ENCODE measurements at places on chromosomes 5 and 9.
A peak's percentile ranks its signal among the peaks of the same experiment; 100 is the strongest.

DNA sequence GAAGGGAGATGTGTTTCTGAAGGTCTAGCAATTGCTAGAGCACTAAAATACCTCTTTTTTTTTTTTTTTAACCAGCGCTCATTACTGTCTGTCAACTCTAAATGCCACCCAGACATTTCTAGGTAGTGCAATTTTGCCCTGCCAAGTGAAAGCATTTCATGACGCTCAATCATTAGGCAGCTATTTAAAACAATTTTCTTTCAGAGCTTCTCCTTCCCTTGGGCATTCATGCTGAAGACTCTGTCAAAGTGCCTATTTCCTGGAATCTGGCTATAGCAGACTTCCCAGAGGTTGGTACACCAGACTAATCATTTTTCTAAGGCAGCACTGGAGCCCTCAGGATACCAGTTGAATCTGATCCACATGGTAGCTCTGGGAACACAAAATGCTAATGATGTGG lies 97.0 kb upstream of the ANKRD55 start:
- DNase-seq, result no peak

DNA sequence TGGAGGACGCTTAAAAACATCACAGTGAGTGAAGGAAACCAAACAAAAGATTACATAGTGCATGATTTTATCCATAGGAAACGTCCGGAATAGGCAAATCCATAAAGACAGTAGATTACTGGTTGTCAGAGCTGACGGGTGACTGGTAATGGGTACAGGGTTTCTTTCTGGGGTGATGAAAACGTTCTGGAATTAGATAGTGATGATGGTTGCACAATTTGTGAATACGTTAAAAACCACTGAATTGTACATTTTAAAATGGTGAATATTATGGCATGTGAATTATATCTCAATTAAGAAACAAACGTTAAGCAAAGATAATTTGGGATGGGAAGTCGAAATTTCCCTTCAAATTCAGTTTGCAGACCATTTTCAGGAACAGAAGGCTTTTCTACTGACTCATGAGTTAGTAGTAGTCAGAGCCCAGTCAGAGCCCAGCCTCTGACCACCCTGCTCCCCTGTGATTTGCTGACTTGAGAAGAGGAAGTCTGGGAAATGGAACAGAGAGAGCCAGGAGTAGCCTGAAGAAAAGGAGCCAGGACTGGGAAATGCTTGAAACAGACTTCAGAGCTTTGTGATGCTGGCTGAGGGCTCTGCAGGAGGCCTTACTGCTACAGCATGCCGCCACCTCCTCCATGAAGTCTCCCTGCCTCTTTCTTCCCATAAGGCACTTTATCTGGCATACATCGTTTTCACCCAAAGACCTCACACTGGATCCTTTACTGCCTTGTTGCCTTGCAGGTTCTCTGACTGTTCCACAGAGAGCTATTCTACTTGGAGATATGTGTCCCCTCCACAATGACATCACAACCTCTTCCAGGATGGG lies 46.4 kb upstream of the CTNNA1 start:
- no peak for DNase-seq

DNA sequence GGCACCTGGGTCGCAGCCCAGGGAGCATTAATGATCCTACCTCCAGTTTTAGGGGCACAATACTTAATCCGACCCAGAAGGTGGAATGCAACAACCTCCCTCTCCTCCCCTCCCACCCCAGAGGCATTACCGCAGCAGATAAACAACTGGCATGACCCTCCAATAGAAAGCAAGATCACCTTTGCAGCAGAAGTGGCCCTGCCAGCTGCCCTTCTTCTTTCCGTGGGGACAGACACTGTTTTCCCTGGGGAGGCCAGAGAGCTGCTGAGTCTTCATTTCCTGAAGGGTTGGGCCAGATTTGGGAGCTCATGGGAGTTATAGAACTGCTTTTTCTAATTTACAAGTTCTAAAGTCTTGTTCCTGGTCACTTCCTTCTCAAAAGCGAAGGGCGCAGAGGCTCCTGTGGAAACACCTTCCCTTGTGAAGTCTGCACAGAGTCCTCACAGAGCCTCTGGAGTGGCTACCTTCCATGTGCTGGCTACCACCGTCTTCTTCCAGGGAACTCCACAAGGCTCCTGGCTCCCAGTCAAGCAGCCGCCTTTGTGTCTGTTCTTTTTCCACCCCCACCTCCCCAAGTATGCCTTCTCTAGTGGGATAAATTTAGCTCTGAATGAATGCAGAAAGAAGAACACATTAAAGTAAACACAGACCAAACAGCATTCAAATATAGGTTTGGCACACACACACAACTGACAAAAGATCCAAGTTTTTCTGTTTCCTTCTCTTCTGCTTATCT lies 8.0 kb upstream of the PALM2AKAP2 start:
- no peak for DNase-seq

DNA sequence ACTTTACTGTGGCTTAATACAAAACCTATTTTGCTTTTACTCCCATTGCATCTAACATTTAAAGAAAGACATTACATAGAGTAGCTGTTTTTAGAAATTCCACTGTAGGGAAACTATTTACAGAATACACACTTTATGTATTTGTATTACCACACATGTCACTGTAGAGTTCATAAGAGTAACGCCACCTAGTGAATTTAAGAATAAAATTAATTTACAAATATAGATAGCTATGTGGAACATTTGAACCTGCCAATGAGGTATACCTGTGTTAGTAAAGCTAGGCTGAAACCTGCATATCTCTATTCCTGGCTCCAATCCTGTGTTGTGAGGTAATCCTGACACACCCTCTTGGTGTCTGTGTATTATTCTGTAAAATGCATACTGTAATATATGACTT lies 234.4 kb downstream of the MAST4 start:
- DNase-seq, result no peak

GRCh38 chr9:90914868-90915483 lies 113.4 kb downstream of the SYK start:
- DNase-seq, result no peak

DNA sequence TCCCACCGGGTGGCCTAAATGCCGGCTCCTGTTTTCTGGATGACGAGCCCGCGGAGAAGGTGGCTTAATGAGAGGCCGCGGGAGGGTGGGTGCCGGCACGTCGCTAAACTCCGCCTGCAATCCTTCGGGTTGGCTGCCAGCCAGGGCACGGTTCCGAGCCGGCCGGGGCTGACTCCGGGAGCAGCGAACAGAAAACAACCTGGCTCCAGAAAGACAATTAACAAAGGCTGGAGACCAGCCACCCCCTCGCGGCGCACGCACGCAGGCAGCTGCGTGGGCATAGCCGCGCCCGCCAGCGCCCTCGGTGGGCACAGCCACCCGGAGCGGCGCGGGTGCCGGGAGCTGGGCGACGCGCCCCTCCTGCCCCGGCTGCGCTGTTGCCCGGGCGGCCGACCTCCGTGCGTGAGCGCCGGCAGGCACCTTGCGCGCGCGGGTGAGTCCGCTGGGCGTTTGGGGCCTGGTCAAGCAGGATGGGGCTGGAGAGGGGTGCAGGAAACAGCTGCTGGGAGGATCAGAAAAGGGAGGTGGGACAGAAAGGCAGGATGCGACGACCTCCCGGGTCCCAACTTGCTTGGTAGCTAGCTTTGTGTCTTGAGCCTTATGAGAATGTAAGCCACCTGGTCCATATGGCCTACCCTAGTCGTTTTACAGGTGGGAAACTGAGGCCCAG lies at the start of gene ARHGEF37:
Gene ARHGEF37 (plus strand): TSS at position 307 of the 670 bp plus-strand sequence. CDS start 16,272 bp downstream, outside the sequence.
- peak; percentile 34 for DNase-seq

- DNase-seq, result no peak
Measured at GRCh38 chr5:33212900-33213299, 227.9 kb upstream of the TARS1 start.

- DNase-seq, result no peak
Measured at GRCh38 chr5:133356396-133356983, 255.9 kb downstream of the FSTL4 start.

- DNase-seq, result no peak
Measured at GRCh38 chr5:90334741-90335140, 74.8 kb downstream of the CETN3 start.

- no peak for DNase-seq
Measured at GRCh38 chr9:100058699-100059579, 39.9 kb downstream of the ERP44 start.

DNA sequence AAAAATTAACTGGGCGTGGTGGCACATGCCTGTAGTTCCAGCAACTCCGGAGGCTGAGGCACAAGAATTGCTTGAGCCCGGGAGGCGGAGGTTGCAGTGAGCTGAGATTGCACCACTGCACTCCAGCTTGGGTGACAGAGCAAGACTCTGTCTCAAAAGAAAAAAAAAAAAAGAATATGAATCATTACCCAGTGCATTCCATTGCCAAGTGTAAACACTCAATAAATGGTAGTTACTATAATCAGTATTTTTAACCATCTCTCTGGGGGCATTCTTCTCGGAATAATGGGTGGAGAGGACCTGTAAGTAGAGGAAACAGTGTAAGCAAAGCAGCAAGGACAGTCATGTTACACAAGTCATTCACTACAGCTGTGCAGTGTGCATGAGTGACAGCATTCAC lies 13.8 kb upstream of the RANBP17 start:
- DNase-seq, result no peak

DNA sequence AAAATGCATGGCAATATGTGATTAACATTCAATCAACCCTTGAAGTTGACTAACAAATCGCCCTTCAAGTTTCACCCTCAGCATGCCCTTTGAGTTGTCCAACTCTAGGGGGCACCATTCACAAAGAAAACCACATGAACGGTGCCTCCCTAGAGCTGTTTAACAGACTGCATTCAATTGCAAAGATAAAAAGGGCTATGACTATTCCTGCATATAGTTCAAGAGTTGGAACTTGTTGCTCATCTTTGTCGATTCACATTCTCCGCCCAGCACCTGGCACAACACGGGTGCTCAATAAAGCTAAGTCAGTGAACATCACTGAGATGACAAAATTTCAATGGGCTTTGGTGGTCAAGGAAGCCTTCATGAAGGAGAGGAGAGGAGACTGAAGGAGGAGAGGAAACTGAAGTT lies 69.6 kb upstream of the SLC30A5 start:
- DNase-seq, result no peak

- DNase-seq, result no peak
Measured at GRCh38 chr5:178288401-178289368, 56.1 kb upstream of the PHYKPL start.

- no peak for DNase-seq
Measured at GRCh38 chr5:17743580-17744435, 109.5 kb downstream of the TAF11L14 start.

DNA sequence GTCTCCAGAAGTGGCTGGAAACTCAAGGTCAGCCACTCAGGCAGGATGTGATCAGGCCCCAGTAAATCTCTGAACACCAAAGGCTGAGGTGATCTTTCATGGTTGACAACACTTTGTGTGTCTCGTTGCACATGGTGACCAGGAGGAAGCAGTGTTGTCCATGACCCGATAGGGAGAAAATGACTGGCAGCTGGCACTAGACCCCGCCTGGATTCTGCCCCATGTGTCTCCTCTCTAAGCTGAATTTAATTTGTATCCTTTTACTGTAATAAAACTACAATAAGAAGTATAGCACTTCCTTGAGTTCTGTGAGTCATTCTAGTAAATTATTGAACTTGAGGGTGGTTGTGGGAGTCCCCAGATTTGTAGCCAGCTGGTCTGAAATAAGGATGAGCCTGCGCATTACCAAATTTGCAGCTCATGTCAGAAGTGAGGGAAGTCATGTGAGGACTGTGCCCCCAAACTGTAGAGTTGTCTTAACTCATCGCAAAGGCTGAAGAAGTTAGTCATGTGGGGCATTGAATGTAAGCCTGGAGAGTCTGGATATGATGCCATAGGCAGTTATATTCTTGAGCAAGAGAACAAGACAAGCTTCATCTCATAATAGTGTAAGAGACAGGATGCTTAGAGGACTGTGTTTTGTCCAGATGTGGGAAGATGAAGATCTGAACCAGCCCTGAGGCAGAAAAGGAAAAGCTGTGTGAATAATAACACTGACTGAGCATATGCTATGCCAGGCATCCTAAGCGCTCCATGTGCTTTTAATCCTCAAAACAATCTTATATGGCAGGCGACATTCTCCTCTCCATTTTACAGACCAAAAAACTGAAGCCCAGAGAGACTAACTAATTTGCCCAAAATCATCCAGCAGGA lies 55.9 kb downstream of the TMEM215 start:
- no peak for DNase-seq
